ENCODE measurements at places on chromosomes 2 and 18.

DNA sequence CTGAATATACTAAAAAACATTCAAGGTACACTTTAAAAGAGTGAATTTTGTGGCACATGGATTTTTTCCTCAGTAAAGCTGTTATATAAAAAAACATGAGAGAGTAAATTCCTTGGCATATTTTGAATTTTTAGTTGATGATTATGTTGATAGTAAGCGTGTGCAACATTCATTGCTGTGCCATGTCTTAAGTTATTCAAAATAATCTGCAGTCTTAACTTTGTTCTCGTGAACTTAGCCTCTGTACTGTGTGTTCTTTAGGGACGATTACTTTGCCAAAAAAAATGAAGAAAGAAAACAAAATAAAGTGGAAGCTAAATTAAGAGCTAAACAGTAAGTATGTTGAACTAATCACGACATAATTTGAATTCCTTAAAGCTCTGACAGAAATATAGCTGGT lies 9.6 kb downstream of the SSB start:
- no peak for DNase-seq

- no peak for DNase-seq
These were observed 7.5 kb downstream of the FLACC1 start for GRCh38 chr2:201349601-201350000.

GRCh38 chr2:237626813-237627440 lies 460 bp upstream of the LRRFIP1 start:
- DNase-seq, result no peak

DNA sequence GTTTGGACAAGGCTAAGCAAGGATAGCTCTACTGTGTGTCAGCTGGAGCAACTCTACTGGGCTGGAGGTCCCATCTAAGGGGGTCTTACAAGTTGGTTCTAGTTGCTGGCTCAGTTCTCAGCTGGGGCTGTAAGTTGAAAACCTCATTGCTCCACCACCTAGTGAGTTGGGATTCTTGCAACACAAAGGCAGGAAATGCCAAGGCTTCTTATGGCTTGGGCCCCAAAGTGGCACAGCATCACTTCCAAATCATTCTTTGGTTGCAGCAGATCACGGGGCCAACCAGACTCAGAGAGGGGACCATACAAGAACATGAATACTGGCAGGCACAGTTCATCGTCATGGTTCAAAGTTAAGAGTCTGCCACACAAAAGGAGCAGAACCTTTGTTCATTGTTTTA lies 332.7 kb downstream of the LRRTM1 start:
- DNase-seq, result no peak

- DNase-seq, result no peak
These were observed 107.0 kb downstream of the RAPGEF4 start for GRCh38 chr2:172842511-172843265.

- peak; percentile 57 for DNase-seq
These were observed 178.6 kb downstream of the ZBTB7C start for GRCh38 chr18:48230467-48231113.

- DNase-seq, result no peak
These were observed 69.8 kb upstream of the EPB41L5 start for GRCh38 chr2:119943058-119943457.

GRCh38 chr18:9189491-9189890 lies 52.9 kb downstream of the ANKRD12 start:
- no peak for DNase-seq

GRCh38 chr2:112818094-112818902 lies 18.3 kb downstream of the IL1B start:
- no peak for DNase-seq

DNA sequence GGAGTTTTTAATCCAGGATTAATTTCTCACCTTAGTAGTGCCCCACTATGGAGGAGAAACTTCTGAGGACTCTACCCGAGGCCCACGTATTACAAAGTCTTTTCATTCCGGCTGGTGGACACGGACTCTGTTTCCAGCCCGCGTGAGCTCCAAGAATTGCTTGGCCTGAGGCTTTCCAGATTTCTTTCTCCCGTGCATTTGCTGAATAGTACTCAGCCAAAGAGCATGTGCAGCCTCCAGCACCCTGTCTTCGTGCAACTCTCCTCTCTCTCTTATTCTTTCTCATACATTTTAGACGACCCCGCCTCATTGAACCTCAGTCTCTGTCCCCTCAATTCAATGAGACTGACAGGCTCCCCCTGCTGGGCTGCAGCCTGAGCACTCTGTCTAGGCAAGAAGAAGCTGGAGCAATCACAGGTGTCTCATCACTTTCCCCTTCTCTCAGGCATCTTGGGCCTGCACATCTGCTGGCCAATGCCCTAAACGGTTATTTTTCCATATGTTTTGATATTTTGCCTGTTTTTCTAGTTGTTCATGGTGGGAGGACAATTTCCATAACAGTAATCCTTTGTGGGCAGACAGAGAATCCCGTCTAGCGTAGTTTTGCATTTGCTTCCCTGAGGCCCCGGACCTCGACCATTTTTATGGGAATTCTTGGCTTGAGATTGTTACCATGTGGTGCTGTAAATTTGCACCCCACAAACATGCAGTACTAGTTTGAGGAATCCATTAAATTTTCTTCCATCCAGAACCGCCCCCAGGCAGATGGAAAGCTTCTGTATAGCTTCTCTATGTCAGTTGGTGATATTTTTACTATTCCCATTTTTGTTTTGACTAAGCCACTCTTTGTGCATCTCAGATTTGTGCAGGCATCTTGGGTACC lies 50.1 kb upstream of the LPIN2 start:
- DNase-seq, result peak; percentile 27

- DNase-seq, result no peak
These were observed 4.9 kb downstream of the SH3YL1 start for GRCh38 chr2:258933-259332.

- DNase-seq, result no peak
These were observed 413.0 kb downstream of the CDH2 start for GRCh38 chr18:27763936-27764335.

GRCh38 chr2:197378494-197379307 lies 56.1 kb downstream of the SF3B1 start:
- DNase-seq, result peak; percentile 83

GRCh38 chr2:223123855-223124610 lies 72.0 kb downstream of the KCNE4 start:
- peak; percentile 20 for DNase-seq

- DNase-seq, result no peak
These were observed 351.8 kb downstream of the DCC start for GRCh38 chr18:52691841-52692240.

All from NCI-H510A treated with DMSO at 0.1 percent for 48 hours (cell line).